ENCODE measurements at places on chromosomes 5 and 9.

GRCh38 chr5:73815631-73816030 is 189.6 kb downstream of the ARHGEF28 start:
- peak; percentile 88 for DNase-seq

- peak; percentile 26 for DNase-seq
These were observed 24.6 kb downstream of the CDHR2 start for GRCh38 chr5:176573564-176574296.

- no peak for DNase-seq
These were observed 203.1 kb downstream of the FSTL4 start for GRCh38 chr5:133409210-133409674.

DNA sequence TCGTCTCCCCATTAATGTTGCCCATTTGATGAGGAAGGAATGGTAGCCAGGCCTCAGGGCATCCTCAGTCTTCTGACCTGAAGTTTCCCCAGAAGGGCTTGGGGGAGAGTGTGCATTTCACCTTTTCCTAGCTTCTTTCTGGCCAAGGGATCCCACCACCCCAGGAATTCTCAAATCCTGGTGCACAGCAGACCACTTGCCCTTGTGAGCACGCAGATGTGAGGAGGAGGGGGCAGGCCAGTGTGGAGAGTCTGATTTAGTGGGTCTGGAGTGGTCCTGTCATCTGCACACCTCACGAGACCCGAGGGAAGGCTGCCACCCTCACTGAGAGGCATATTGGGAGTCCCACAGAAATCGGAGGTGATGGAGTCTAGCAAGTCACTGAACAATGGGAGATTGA is 64.3 kb downstream of the CXXC5 start:
- no peak for DNase-seq

- peak; percentile 4 for DNase-seq
These were observed 164.5 kb downstream of the MED27 start for GRCh38 chr9:131915181-131915580.

GRCh38 chr9:26677965-26678706 is 214.5 kb downstream of the CAAP1 start:
- DNase-seq = no peak

GRCh38 chr9:18299449-18299848 is 174.5 kb upstream of the ADAMTSL1 start:
- no peak for DNase-seq

DNA sequence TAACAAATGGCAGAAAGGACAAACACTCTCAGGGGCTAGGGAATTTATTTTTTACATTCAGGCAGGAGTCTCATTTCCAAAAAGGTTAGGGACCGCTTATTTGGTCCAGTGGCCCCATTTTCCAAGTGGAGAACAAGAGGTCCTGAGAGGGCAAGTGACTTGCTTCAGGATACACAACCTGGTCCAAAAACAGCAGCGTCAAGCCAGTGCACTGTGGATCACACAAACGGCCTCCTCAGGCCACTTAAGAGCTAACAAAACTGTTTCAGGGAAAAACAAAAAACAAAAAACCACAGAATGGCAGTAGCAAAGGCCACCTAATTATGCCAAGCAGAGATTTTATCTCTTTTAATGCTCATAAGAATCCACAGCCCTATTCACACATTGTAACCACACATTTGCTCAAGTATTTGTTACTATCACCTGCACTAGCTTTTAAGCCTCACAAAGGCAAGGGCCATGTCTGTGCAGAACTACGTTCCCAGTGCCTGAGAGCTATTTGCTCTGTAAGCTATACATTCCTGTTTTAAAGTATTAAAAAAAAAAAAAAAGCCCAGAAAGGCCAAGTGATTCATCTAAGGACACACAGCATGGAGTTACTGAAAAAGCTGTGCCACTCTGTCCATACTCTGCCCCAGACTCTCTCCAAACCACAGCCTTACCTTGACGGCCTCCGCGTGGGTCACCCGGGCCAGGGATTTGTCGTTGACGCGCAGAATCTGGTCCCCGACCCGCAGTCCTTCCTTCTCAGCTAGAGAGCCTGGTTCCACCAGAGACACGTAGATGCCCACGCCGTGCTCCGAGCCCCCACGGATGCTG is 1.5 kb downstream of the WHRN start:
- DNase-seq = no peak

GRCh38 chr9:108166519-108166918 is 677.0 kb upstream of the KLF4 start:
- no peak for DNase-seq

GRCh38 chr5:3954633-3955032 is 359.0 kb downstream of the IRX1 start:
- DNase-seq = no peak

DNA sequence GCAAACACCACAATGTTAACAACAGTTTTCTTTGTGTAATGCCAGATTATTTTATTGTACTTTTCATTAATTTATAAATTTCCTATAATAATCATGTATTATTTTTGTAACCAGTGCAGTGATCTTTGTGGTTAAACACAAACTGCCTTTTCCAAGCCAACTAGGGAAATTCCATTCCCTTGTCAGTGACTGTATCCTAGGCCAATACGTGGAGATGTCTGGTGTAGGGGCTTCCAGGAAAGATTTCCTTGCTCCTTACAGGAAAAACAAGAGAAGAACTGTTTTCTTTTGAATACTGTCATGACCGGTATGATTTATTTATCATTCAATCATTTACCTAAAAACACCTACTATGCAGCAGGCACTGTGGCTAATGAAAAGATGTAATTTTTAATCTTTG is 31.4 kb downstream of the FANCC start:
- no peak for DNase-seq

GRCh38 chr5:150114773-150115408 is 28.5 kb upstream of the CSF1R start:
- no peak for DNase-seq

- no peak for DNase-seq
These were observed 5.1 kb upstream of the ARSI start for GRCh38 chr5:150307617-150308426.

DNA sequence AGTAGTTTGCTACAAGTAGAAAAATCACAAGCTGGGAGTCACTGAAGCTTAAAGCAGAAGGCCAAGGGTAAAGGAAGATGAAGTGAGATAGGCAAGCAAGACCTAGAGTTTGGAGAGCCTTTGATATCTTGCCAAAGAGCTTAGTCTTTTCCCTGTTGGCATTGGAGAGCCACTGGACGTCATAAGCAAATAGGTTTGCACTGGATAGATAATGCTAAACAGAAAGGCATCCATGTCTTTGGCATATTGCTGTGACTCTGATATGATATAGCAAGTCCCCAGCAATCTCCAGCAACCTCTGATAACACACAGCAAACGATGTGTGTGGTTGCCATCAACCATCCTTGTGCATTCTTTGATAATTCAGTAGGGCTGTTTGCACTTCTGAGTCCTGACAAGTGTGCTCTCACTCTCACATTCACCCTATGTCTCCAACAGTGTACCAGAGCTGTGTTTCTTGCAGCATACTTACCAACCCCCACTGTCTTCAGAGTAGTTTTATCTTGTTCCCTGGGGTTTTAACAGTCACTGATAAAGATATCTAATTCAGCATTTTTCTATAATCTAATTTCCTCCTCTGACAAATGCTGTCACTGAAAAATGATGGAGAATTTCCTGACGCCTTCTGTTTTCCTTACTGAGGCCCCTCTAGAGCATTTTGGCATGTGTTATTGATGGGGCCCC is 16.9 kb upstream of the FREM1 start:
- DNase-seq = no peak

DNA sequence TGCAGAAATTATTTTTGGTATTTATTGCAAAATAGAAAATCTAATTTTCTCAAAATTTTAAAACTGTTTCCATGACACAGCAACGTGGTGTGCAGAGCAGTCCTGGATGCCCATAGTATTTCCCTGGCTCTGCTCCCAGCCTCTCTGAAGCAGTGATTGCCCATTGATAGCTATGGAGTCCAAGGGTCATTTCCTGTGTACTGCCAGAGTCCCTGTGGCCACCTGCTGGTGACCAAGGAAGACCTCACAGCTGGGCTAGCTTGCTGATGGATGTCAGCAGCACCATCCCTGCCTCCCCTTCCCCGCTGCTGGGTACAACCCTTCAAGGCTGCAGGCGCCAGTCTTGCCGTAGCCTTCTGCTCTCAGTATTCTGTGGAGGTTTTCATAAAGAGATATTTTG is 184.1 kb downstream of the DIRAS2 start:
- DNase-seq = no peak

DNA sequence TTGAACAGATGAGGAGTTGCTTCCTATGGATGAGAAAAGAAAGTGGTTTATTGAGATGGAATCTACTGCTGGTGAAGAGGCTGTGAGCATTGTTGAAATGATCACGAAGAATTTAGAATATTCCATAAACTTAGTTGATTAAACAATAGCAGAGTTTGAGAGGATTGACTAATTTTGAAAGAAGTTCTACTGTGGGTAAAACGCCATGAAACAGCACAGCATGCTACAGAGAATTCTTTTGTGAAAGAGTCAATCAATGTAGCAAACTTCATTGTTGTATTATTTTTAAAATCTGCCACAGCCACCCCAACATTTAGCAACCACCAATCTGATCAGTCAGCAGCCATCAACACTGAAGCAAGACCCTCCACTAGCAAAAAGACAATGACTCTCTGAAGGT is 309.1 kb downstream of the SPOCK1 start:
- DNase-seq = no peak

DNA sequence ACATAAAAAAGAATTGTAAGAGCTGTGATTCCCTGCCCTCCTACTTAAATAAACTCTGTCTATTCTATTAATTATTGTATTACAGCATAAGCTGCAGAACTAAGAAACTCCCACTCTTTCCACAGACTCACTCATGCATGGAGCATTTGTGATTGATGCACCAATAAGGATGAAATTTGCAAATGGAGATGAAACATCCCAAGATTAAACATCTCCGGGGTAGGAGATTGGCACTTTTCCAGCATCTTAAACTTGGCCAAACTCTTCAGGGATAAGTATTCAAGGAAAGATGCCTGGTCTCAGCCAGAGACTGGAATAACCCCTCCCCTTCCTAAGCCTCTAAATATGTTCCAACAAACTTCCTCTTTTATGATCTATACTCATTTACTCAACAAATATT is 472.0 kb downstream of the ACTL7B start:
- DNase-seq = peak; percentile 70

DNA sequence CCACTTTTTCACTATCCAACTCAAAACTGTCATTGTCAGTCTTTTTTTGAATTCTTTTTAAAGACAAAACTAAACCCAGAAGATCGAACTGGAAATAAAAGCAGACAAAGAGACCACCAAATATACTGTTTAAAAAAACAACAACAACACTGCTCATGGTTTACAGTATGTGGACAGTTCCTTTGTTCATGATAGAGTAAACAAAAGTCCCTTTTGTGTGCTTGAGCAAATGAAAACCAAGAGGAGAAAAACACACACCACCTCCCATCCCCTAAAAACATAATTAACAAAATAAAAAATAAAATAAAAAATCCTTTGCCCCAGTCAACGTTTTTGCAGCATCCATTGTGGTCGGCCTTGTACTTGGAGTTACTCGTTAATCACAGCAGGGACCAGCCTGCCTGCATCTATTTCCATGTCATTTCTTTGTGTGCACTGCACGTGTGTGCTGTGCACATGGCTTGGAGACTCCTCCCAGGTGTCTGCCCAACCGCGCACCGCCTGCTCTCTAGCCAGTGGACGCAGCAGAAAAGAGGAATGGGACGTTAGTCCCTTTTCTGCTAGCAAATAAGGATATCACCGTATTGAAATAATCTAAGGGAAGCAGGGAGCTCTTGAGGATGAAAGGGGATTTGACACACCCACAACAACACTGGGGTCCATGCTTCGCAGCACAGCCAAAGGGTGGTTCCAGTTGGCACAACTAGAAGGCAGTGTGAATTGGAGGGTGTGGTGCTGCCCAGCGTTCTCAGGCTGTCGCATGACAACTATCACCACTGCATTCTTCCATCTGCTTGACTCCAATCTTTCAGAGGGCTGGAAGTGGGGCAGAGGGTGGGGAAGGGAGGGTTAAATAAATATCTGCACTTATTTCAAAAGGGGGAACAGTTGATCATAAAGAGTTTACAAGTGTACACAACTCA is 130.0 kb downstream of the SEMA6A start:
- DNase-seq = no peak

DNA sequence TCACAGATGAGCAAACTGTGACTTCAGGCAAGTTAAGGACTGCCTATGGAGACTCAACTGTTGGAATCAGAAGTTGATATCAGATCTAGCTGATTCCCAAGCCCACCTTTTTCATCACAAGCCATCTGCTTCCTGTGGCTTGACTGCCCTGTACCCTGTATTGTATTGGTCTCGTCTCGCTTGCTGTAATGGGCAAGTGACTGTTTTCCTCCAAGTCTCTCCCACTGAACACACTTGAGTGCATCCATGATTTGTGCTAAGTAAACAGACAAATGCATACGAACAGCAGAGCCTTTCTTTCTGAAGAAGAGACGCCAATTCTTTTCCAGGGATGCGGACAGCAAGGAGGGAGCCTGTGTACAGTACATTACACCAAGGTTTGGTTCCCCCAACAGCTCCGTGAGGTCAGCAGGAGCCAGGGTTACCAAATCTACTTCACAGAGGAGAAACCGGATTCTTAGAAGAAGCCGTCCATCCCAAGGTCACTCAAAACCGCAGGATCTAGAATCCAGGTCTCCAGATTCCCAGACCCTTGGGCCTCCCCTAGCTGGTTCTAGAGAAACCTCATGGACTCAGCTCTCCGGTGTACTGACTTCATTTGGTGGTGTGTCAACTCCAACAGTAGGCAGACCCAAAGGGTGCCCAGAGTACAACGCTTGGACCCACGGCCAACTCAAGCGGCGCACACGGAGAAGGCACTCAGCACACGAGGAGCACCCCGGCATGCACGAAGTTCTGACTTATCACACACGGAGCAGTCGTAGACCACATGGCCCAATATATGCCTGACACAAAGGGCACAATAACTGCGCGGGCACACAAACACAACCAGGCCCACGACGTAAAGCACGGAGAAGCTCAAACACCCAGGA is 1.1 kb downstream of the BAG1 start:
- DNase-seq = peak; percentile 25

DNA sequence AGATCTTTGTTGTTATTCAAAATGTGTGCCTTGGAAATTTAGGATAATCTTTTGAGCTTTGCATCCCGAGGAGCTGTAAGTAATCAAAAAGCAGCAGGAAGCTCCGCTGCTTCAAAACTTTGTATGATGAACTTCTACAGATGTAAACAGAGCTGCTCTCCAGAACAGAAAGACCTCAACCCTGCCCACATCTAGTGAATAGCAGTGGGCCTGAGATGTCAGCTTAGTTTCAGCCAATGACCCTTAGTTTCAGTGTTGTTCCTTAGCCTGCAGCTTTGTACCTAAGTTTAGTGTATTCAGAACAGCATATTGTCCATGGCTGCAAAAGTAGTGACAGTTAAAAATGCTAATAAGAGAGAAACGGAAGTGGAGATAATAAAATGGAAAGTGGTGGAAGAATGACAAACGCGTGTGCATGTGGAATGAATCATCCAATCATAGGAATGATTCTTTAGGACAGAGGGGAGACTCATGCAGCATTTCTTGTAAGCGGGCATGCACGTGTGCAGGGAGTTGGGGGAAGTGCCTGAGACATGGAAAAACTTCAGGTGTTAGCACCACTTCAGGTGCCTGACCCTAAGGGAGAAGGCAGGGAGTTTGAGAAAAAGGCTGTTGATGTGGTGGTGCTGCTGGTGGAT is 24.9 kb downstream of the SNX24 start:
- peak; percentile 20 for DNase-seq
